A549 treated with CpdA at 1 μM for 4 hours (cell line): ENCODE measurements at places on chromosomes 5 and 9. TPM values are rescaled to one million over a fixed set of nuclear protein-coding genes. Genes with fewer than 3 reads are reported as not detected.

The SH3RF2 gene
- 2.2 to 3.3 TPM (median 3.0 TPM) in 5 replicates for total RNA-seq

The PCDHGA4 gene
- 0.08 to 0.20 TPM (median 0.10 TPM) in 5 replicates for total RNA-seq

The CCL21 gene
- not detected in 5 replicates for total RNA-seq

The EPB41L4A gene
- 1.3 to 2.1 TPM (median 1.5 TPM) in 5 replicates for total RNA-seq
